ENCODE measurements at places on chromosomes 1 and 21.

- DNase-seq: no peak
Observed at GRCh38 chr1:58406301-58407071, 140.0 kb downstream of the OMA1 start.

- DNase-seq: no peak
Observed at GRCh38 chr1:57133686-57134085, 167.9 kb upstream of the C8B start.

DNA sequence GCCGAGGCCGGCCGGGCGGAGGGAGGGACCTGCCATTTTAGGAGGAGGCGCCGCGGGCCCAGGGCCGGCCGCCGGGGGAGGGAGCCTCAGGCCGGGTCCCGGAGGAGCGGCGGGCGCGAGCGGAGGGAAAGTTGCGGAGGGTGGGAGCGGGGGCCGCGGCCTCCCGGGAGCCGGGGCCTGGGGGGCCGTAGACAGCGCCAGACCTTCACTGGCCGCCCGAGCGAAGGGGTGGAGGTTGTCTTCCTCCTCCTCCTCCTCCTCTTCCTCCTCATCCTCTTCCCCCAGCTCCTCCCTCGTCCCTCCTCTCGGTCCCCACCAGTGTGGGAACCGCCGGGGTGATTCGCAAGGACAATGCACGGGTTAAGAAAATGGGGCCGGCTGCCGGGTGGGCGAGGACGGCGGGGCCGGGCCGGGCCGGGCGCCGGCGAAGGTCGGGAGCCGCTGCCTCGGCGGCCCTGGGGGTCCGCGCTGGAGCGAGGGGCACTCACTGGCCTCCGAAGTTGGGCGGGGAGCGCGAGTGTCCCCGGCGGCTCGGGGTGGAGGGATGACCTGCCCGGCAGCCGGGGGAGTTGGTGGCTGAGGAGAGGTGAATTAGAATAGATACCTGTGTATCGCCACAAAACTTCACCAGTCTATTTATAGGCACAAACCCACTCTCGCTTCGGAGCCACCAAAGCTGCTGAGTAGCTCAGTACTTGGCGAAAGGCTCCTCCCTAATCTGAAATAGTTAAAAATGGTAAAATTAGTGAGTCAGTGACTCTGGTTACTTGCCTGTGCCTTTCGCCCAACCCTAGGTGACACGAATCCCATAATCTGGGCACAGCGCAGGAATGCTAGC is 1.3 kb downstream of the DYRK1A start:
- no peak for DNase-seq

GRCh38 chr1:97875996-97876395 is 44.8 kb downstream of the DPYD start:
- no peak for DNase-seq

DNA sequence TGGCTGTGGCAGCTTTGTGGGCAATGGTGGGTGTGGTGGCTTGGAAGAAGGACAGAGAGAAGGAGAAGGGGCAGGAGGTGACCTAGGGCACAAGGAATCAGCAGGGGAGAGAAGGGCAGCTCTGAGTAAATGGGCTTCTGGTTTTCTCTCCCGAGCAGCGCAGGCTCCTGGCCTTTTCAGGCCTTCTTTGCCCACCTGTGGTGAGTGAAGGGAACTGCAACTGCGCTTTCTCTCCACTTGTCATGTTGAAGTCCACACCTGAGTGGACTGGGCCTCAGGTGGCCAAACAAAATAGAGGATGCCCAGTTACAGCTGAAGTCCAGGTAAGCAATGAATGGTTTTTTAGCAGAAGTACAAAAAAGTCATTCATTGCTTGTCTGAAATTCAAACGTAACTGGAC is 29.4 kb upstream of the KCNA10 start:
- DNase-seq: no peak

GRCh38 chr1:20936621-20937020 is 149.5 kb upstream of the HP1BP3 start:
- no peak for DNase-seq

GRCh38 chr1:198669023-198669698 is 30.3 kb downstream of the PTPRC start:
- no peak for DNase-seq

DNA sequence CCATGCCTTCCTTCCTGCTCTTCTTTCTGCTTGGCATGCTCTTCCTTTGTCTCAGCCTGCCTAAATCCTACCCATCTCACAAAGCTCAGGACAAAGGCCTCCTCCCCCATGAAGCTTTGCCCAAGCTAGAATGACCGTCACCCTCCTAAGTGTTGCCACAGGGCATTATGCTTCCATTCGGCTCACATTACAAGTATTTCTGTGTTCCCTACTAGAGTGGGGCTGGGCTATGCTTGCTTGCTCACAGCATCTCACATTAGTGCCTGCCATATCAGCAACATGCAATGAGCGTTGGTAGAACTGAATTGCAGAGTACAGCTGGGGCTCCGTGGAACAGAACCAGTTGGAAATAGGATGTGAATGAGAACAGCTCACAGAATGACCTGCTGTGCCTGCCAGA is 82.8 kb downstream of the CD58 start:
- no peak for DNase-seq

GRCh38 chr1:3706651-3707297 is 45.5 kb upstream of the CCDC27 start:
- DNase-seq: no peak

GRCh38 chr1:39946216-39946615 is 8.7 kb upstream of the MFSD2A start:
- DNase-seq: no peak
